ENCODE measurements at places on chromosomes 12 and 14. TPM values are rescaled to one million over a fixed set of nuclear protein-coding genes. Genes with fewer than 3 reads are reported as not detected.

Gene HOXC10
- not detected for total RNA-seq

Gene SLC10A1
- total RNA-seq, result not detected

Gene LGMN
- 10.3 TPM for total RNA-seq

Gene LTBP2
- 134 TPM for total RNA-seq

Gene BATF
- total RNA-seq, result not detected

Gene PROX2
- total RNA-seq, result not detected

Gene PTPRB
- total RNA-seq, result 3.1 TPM

Gene PRB3
- not detected for total RNA-seq

Gene TNFAIP2
- total RNA-seq, result 29.4 TPM

Gene TOMM20L
- total RNA-seq, result not detected

Gene LRRC23
- 8.6 TPM for total RNA-seq

Gene LRP10
- 48.4 TPM for total RNA-seq

Gene VEZT
- total RNA-seq, result 74.6 TPM

Gene CAND1
- 155 TPM for total RNA-seq

Gene KRT77
- not detected for total RNA-seq

Gene CEBPE
- not detected for total RNA-seq

Gene BCAT1
- total RNA-seq, result 243 TPM

Gene SIX4
- total RNA-seq, result 17.4 TPM

Gene VRTN
- not detected for total RNA-seq

Gene STON2
- total RNA-seq, result 0.87 TPM

Gene OLR1
- total RNA-seq, result not detected

Gene LRIG3
- 33.5 TPM for total RNA-seq

Gene ACVR1B
- total RNA-seq, result 10.5 TPM

Gene C3AR1
- 0.12 TPM for total RNA-seq

Gene MYH7
- not detected for total RNA-seq

Gene CLEC6A
- not detected for total RNA-seq

Gene SYCP3
- 0.11 TPM for total RNA-seq

Gene JAG2
- 0.66 TPM for total RNA-seq

Gene MYF5
- total RNA-seq, result not detected

Gene COX14
- 32.4 TPM for total RNA-seq

Gene B4GALNT3
- total RNA-seq, result not detected

Gene ALDH1L2
- 62.8 TPM for total RNA-seq

Gene WSCD2
- total RNA-seq, result not detected

Gene PRKAG1
- total RNA-seq, result 74.4 TPM

Gene RNASE13
- not detected for total RNA-seq

Gene CIDEB
- total RNA-seq, result 2.9 TPM

Gene CGRRF1
- 18.8 TPM for total RNA-seq

Gene PTHLH
- total RNA-seq, result 0.33 TPM

Gene BCL2L14
- total RNA-seq, result not detected

Gene WIF1
- total RNA-seq, result 3.3 TPM

Gene FAR2
- 9.9 TPM for total RNA-seq

Gene ADIPOR2
- 42.4 TPM for total RNA-seq

Gene FSCB
- 0.12 TPM for total RNA-seq

Gene KLHL33
- 0.11 TPM for total RNA-seq

Gene TAS2R19
- total RNA-seq, result 7.9 TPM

Gene KCNMB4
- total RNA-seq, result 1.00 TPM

Gene ARHGAP9
- 0.12 TPM for total RNA-seq

Data from uterine smooth muscle cell (primary cell).